Activated T-cell treated with anti-CD3 and anti-CD28 coated beads for 1 hour (primary cell): ENCODE measurements at places on chromosomes 2 and 18.

DNA sequence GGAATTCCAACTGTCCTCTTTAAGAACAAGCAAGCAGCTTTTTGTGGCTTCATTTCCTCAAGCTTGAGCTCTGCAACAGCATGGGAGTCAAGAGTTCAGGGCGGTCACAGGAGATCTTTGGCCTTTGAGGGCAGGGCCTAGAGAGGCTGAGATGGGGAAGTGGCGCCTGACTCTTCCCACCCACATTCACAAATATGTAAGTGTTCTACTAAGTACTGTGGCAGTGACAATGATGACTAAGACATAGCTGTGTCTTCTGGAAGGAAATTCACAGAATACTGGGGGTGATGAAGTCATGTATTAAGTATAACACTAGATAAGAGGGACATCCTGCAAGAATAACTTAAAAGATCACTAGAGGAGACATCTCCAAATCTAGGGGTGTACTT lies 15.0 kb downstream of the RND3 start:
- no peak for DNase-seq

GRCh38 chr18:36903215-36903928 lies 74.4 kb downstream of the KIAA1328 start:
- no peak for DNase-seq

DNA sequence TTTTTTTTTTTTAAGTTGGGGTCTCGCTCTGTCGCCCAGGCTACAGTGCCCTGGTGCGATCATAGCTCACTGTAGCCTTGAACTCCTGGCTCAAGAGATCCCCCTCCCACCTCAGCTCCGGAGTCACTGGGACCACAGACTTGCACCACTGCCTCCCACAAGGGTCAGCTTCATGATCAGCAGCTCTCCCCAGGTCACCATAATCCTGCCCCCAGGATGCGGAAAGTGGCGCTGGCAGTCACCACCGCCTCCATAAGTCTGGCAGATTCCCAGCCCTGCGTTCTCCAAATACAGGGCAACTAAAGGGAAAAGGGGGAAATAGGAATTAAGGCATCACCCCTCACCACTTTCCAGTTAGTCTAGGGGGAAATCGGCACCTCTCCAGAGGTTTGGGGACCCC lies 5.2 kb upstream of the ARID5A start:
- DNase-seq, result no peak

GRCh38 chr18:21179590-21180220 lies 62.3 kb upstream of the GREB1L start:
- peak; percentile 29 for DNase-seq

DNA sequence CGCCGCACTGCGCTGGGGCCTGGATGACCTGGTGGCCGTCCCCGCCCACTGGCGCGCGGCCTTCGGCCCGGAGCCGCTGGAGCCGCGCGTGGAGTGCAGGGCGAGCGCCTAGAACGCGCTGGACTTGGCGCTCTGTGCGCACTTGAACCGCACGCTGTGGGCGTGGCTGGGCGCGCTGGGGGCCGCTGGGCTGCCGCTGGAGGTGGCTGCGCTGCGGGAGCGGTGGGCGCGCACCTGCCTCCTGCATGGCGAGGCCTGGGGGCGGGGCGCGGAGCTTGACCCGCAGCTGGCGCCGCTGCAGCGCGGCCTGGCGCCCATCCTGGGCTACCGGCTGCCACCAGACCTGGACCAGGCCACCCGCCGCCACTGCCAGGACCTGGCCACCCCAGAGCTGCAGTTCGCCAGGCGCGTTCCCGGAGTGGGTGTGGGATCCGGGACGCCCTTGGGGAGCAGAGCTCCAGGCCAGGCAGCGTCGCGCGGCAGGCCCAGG lies 9.9 kb downstream of the AQP12B start:
- DNase-seq, result no peak

GRCh38 chr2:68388772-68389171 lies 23.7 kb downstream of the PLEK start:
- DNase-seq, result no peak

DNA sequence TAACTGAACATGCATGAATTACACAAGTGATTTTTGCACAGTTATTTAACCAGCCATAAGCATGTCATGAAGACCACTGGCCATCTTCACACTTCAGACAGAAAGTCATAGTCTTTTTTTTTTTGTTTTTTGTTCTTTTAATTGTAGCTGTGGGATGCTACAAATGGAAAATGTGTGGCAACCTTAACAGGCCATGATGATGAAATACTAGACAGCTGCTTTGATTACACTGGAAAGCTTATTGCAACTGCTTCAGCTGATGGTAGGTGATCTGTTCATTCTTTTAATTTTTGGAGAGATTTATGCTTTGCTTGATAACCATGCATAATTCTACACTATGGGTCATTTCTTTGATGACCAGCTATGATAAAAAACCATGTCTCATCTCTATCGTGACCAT lies 35.6 kb downstream of the DAW1 start:
- no peak for DNase-seq

- no peak for DNase-seq
These were observed 50.0 kb upstream of the OTOF start for GRCh38 chr2:26527726-26528585.

DNA sequence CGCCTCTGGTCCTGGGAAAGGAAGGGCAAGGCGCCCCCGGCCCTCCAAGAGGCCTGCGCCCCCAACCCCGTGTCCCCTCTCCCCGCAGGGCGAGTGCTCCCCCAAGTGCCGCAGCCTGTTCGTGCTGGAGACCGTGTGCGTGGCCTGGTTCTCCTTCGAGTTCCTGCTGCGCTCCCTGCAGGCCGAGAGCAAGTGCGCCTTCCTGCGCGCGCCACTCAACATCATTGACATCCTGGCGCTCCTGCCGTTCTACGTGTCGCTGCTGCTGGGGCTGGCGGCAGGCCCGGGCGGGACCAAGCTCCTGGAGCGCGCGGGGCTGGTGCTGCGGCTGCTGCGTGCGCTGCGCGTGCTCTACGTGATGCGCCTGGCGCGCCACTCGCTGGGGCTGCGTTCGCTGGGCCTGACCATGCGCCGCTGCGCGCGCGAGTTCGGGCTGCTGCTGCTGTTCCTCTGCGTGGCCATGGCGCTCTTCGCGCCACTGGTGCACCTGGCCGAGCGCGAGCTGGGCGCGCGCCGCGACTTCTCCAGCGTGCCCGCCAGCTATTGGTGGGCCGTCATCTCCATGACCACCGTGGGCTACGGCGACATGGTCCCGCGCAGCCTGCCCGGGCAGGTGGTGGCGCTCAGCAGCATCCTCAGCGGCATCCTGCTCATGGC lies 52.4 kb downstream of the SLC66A2 start:
- no peak for DNase-seq

DNA sequence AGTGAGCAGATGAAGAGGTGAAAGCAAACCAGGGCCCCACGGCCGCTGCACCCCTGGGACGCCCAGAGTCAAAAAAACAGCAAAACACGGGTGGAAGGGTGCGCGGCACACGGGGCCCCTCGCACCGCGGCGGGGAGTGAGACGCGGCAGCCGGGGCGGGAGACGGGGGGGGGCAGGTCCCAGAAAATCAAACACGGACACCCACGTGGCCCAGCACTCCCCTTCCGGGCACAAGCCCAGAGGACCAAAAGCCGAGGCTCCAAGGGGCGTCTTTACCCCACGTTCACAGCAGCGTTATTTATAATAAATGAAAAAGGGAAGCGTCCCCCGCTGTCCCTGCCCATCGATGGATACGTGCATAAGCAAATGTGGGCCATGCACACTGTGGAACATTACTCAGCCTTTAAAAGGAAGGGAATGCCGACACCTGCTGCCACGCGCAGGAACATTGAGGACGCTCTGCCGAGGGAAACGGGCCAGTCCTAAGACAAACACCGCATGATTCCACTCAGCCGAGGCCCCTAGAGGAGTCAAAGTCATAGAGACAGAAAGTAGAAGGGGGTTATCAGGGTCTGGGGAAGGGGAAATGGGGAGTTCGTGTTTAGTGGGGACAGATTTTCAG lies 677 bp upstream of the COPS9 start:
- peak; percentile 6 for DNase-seq

DNA sequence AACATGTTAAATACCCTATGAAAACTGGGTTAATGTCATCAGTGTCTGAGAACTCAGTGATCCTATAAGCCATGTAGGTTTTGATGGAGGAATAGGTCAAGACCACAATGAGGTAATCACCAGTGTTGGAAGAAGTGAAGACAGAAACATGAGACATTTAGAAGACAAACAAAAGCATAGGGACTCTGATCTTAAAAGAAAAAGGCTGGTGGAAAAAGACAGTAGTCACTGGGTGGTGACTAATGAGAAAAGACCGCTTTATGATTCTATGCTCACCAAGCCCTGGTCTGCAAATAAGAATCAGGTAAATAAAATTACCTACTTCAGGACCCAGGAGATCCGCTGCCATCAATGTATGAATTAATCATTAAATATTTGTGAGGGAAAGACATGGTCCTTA lies 271.9 kb downstream of the GPD2 start:
- DNase-seq, result no peak

DNA sequence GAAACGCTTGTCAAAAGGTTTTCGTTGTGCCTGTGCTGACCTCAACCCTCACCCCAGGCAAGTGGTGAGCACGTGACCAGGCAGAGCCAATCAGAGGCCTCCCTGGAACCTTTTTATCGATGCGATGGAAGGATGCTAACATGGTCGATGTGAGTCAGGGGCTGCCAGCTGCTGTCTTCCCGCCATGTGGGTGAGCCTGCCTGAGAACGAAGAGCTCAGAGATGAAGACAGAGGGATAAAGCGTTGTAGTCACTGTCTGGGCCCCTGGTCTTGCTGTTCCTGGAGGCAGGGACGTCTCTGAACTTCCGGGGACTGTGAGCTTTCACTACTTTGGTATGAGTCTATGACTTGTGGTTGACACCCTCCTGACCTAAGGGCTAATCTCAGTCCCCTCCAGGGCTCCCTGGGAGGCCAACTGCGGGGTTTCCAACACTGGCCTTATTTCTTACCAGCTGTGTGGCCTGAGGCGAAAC lies 18.6 kb downstream of the DNMT3A start:
- no peak for DNase-seq
